ENCODE measurements at places on chromosomes 7 and 10. TPM values are rescaled to one million over a fixed set of nuclear protein-coding genes. Genes with fewer than 3 reads are reported as not detected.

DNA sequence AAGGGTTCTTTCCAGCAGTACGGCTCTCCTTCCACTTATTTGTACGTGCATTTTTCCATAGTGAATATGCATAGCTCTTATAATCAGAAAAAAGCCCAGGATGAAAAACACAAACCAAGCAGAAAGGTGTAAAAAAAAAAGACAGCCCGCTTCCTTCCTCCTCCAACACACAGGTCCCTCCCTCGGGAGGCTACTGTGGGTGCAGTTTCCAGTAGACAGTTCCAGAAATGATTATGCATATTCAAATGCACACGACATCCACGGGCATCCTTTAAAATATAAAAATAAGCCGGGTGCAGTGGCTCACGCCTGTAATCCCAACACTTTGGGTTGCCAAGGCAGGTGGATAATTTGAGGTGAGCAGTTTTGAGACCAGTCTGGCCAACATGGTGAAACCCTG, 59.9 kb downstream of the TNRC18 start:
- H3K27me3 ChIP-seq = no peaks in the 10 kb centered on the region
- no peak overlapping the region for H3K4me3 ChIP-seq
- H3K4me1 ChIP-seq = peaks cover 9% of the 10 kb centered on the region
- no peak for DNase-seq
- H3K36me3 ChIP-seq = peaks cover 8% of the 10 kb centered on the region

Gene AGAP6
- total RNA-seq = 18.1 TPM

DNA sequence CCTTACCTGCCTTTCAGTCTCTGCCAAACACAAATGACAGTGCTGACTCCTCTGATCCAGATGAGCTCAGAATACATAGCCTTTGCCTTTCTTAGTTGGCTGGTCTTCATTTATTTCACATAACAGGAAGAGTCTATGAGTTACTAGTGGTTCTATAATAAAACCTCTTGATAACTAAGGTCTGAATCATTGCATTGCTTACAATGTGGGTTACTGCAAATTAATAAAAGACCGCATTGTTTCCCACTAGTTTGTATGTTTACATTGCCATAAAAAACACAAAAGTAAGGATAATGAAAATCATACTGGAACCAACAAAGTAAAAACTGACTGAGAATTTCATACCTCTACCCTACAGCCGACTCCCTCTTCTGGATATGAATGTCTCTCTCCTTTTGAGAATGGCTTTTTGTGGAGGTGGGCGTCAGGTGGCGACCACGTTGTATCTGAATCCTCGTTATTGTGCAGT, 62.0 kb upstream of the AKR1E2 start:
- no peaks in the 10 kb centered on the region for H3K27me3 ChIP-seq
- H3K36me3 ChIP-seq = no peaks in the 10 kb centered on the region
- no peak overlapping the region for H3K4me3 ChIP-seq
- DNase-seq = no peak

GRCh38 chr7:155167706-155168365, 97.7 kb downstream of the HTR5A start:
- peaks cover 3% of the 10 kb centered on the region for H3K27me3 ChIP-seq
- H3K4me1 ChIP-seq = no peaks in the 10 kb centered on the region
- no peak for DNase-seq
- no peak overlapping the region for H3K4me3 ChIP-seq

Gene ZCCHC24
- total RNA-seq = 24.3 TPM

Gene AQP1
- 0.48 TPM for total RNA-seq

DNA sequence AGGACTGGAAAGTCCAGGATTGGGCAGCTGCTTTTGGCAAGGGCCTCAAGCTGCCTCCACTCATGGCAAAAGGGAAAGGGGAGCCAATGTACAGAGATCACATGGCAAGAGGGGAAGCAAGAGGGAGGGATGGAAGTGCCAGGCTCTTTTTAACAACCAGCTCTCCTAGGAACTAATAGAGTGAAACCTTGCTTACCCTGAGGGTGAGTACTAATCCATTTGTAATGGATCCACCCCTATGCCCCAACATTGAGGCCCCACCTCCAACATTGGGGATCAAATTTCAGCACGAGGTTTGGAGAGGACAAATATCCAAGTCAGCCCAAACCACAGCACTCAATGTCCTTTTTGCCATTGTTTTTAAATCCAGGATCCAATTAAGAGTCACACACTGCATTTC, 12.5 kb downstream of the HABP2 start:
- no peak overlapping the region for H3K4me3 ChIP-seq
- DNase-seq = no peak
- H3K27ac ChIP-seq = no peak overlapping the region
- H3K27me3 ChIP-seq = peaks cover 12% of the 10 kb centered on the region
- H3K36me3 ChIP-seq = no peaks in the 10 kb centered on the region

- no peak overlapping the region for H3K27ac ChIP-seq
- peaks cover 9% of the 10 kb centered on the region for H3K36me3 ChIP-seq
- H3K4me1 ChIP-seq = peaks cover 44% of the 10 kb centered on the region
Measured at GRCh38 chr7:27112955-27113949, 10.8 kb upstream of the HOXA2 start.

DNA sequence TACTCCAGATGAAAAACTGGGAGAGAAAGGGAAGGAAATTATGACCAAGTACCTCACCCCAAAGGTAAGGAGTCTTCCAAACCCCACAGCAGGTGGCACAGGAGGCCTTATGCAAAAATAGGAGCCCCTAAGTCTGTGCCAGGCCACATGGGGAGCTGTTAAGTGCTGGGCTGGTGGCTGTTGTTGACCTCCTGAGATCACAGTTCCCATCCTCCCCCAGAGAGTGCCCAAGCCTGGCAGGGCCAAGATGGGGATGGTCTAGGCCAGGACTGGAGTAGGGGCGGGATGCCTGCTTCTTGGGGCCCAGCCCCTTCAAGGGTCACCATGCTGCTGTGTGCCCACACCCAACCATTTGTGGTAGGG, 145.8 kb downstream of the RGS10 start:
- peaks cover 20% of the 10 kb centered on the region for H3K4me1 ChIP-seq
- peaks cover 2% of the 10 kb centered on the region for H3K36me3 ChIP-seq
- H3K27ac ChIP-seq = no peak overlapping the region
- no peak overlapping the region for H3K4me3 ChIP-seq
- no peak for DNase-seq
